WTC11 (cell line): ENCODE measurements at places on chromosomes 16 and 17. TPM values are rescaled to one million over a fixed set of nuclear protein-coding genes. Genes with fewer than 3 reads are reported as not detected.

Gene IL32
- 3.5 to 4.7 TPM (median 3.6 TPM) in 3 replicates for total RNA-seq

Gene HSD17B1
- total RNA-seq = 1.5 to 1.6 TPM (median 1.5 TPM) in 3 replicates

Gene NPIPB8
- 1.1 to 2.1 TPM (median 1.3 TPM) in 3 replicates for total RNA-seq

Gene GINS2
- 35.5 to 38.4 TPM (median 38.0 TPM) in 3 replicates for total RNA-seq

Gene SSTR5
- total RNA-seq = 0.61 to 0.85 TPM (median 0.78 TPM) in 3 replicates

Gene TP53TG3C
- total RNA-seq = not detected in 3 replicates

Gene SLC22A31
- total RNA-seq = 9.8 to 12.1 TPM (median 10.7 TPM) in 3 replicates

Gene FBXW10B
- total RNA-seq = 0.14 to 0.33 TPM in 2 of 3 replicates, not detected in the other
